ENCODE measurements at places on chromosomes 6 and 20.

- no peak overlapping the region for H3K27ac ChIP-seq
- no peak for DNase-seq
- H3K4me3 ChIP-seq: no peak overlapping the region
Observed at GRCh38 chr6:147105786-147106185, 98.4 kb upstream of the STXBP5 start.

DNA sequence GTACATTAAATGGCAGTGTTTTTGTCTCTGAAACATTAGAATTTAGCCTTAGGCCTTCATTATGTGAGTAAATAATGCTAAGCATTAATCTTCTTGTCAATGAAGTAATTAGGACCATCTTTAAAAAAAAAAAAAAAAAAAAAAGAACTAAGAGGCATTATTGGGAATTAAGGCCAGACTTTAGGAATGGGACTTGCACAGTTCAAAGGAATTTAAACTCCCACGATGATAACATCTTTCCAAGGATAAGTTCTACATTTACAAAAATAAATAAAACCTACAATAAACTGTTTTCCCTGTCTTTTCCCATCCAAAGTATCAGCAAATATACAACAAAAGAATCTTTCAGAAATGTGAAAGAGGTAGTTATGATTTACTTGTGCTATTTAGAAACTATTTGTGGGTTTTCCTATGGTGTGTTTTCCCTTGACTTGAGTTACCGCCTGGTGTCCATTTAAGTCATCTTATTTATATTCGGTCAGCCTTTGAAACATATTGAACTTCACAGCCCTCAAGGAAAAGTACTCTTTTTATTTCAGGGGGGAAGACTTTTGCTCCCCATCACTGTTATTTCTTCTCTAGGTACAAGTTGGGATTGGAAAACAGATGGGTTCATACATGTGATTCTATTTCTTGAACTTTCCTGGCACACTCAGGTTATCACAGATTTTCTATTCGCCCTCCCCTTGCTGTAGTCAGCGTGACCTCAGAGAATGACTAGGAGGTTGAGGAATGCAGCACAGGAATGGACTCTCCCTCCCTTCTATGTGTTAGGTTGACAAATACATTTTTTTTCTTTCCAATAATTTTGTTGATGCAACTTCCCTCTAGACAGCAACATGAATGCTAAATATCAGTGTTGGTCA is 13.6 kb downstream of the STMND1 start:
- no peaks in the 10 kb centered on the region for H3K36me3 ChIP-seq
- H3K4me3 ChIP-seq: no peak overlapping the region
- no peak overlapping the region for H3K27ac ChIP-seq

GRCh38 chr6:66599541-66599940 is 892.5 kb upstream of the EYS start:
- no peaks in the 10 kb centered on the region for H3K4me1 ChIP-seq
- no peak for DNase-seq
- no peak overlapping the region for H3K4me3 ChIP-seq

DNA sequence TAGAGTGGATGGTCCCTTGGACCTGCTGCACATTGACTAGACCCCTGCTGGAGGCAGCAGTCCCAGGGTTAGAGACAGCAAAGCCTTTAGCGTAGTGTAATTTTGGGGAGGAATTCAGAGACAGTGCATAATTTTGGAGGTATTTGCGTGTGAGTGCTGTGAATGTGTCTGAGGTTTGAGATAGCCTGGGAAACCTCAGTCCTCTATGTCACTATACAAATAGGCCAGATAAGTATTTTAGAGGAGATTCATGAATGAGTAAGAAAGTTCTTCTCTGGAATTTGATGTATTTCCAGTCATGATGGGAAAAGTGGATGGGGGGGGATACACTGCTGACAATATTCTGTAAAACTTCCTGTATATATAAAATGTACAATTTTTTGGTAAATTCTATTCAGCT is 25.8 kb upstream of the MTRF1L start:
- H3K4me3 ChIP-seq: no peak overlapping the region
- no peaks in the 10 kb centered on the region for H3K36me3 ChIP-seq
- peaks cover 31% of the 10 kb centered on the region for H3K27me3 ChIP-seq
- H3K4me1 ChIP-seq: peaks cover 1% of the 10 kb centered on the region
- DNase-seq: no peak
- H3K27ac ChIP-seq: no peak overlapping the region

- DNase-seq: no peak
- H3K4me3 ChIP-seq: no peak overlapping the region
- no peak overlapping the region for H3K27ac ChIP-seq
- H3K36me3 ChIP-seq: no peaks in the 10 kb centered on the region
Observed at GRCh38 chr6:134101479-134101878, 49.1 kb upstream of the SLC2A12 start.

DNA sequence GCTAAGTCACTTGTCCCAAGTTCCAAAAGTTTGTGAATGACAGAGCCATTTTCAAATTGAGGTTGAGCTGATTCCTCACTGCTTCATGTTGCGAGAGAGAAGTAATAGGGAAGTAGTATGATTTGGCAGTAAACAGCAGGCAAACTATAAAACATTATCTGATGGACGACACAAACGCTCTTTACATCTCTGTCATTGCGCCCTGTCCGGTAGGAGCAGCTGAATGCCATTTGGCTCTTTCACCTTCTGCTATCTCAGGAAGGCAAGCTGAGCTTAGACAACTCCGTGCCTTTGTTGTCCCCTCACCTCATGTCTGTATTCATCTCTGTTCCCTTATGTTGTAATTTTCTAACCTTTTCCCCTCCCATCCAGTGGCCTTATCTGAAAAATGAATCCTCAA is 440.7 kb upstream of the FLRT3 start:
- no peaks in the 10 kb centered on the region for H3K4me1 ChIP-seq
- H3K27me3 ChIP-seq: no peaks in the 10 kb centered on the region
- no peak overlapping the region for H3K4me3 ChIP-seq
- DNase-seq: no peak
- no peak overlapping the region for H3K27ac ChIP-seq

GRCh38 chr6:73728548-73729205 is 32.7 kb downstream of the CD109 start:
- no peak for DNase-seq
- no peaks in the 10 kb centered on the region for H3K27me3 ChIP-seq
- H3K4me1 ChIP-seq: peaks cover 43% of the 10 kb centered on the region

GRCh38 chr20:21315138-21315537 is 12.0 kb downstream of the XRN2 start:
- H3K4me3 ChIP-seq: no peak overlapping the region
- peaks cover 84% of the 10 kb centered on the region for H3K4me1 ChIP-seq
- DNase-seq: no peak
- H3K36me3 ChIP-seq: peaks cover 74% of the 10 kb centered on the region
- peak overlapping the region; percentile 39 for H3K27ac ChIP-seq

- DNase-seq: no peak
- no peaks in the 10 kb centered on the region for H3K27me3 ChIP-seq
- no peaks in the 10 kb centered on the region for H3K36me3 ChIP-seq
- H3K4me3 ChIP-seq: no peak overlapping the region
- no peak overlapping the region for H3K27ac ChIP-seq
- no peaks in the 10 kb centered on the region for H3K4me1 ChIP-seq
Observed at GRCh38 chr6:56088641-56089040, 158.7 kb downstream of the COL21A1 start.

DNA sequence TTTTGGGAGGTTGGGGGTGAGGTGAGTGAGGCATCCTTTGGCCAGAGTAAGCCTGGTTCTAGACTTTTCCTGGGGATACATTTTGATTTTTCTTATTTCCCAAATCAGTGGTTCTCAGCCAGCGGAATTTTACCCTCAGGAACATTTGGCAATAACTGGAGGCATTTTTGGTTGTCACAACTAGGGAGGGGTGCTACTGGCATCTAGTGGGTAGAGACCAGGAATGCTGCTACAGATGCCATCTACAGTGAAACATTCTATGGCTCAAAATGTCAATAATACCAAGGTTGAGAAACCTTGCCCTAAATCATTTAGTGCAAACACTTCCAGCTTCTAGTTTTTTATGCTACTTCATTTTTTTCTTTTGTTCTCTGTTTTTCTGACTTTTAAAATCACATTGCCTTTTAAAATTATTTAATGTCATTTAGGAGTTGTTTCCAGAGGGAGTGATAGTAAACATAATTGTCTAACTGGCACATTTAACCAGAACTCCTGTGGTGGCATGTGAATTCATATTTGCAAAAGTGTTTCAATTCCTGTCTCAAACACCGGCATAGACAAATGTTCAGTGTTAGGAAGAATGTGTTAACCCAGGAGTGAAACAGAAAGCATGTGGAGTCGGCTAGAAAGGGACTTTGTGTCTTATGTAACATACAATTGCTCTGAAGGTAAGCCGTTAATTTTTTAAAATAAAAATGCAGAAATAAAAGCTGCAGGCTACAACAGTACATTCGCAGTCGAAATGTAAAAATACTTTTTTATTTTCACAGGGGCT is 59.0 kb downstream of the QRSL1 start:
- H3K4me1 ChIP-seq: no peaks in the 10 kb centered on the region
- no peaks in the 10 kb centered on the region for H3K27me3 ChIP-seq
- H3K4me3 ChIP-seq: no peak overlapping the region
- H3K36me3 ChIP-seq: no peaks in the 10 kb centered on the region
- no peak for DNase-seq
- H3K27ac ChIP-seq: no peak overlapping the region

GRCh38 chr6:135488023-135488422 is 9.5 kb downstream of the AHI1 start:
- no peaks in the 10 kb centered on the region for H3K27me3 ChIP-seq
- no peak overlapping the region for H3K4me3 ChIP-seq
- no peaks in the 10 kb centered on the region for H3K4me1 ChIP-seq
- DNase-seq: no peak
- peaks cover 90% of the 10 kb centered on the region for H3K36me3 ChIP-seq

GRCh38 chr20:3679749-3680700 is 1.8 kb downstream of the ADAM33 start:
- H3K27ac ChIP-seq: no peak overlapping the region
- no peaks in the 10 kb centered on the region for H3K36me3 ChIP-seq
- H3K27me3 ChIP-seq: peaks cover 67% of the 10 kb centered on the region
- no peak overlapping the region for H3K4me3 ChIP-seq
- peaks cover 6% of the 10 kb centered on the region for H3K4me1 ChIP-seq

DNA sequence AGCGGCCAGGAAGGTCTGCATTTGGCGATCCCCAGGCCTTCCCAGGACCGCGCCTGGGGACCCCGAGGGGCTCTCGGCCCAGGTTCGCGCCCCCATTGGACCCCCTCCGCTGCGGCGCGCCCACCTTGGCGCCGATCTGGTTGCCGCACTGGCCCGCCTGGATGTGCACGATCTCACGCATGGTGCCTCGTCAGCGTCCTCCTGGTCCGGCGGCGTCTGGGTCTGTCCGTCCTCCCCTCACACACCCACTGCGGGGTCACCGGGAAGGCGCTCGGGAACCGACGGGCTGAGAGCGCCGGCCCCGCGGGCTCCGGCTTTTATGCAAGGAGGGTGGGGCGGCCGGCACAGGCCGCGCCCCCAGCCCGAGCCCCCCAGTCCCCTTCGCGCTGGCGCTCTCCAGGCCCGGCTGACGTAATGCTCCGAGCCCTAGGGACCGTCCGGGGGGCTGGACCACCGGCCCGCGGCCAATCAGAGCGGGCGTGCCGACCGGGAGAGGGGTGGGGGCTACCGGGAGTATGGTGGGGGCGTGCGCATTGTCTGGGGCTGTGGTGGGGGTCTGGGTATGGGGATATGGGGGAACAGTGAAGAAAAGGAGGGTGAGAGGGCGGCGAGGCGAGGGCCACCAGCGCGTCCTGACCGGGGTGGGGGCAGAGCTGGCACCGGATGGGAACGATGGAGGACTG is at the start of gene TUBB2B:
Gene TUBB2B, minus strand, starts transcription at position 291 of the 683 bp plus-strand sequence. Its CDS starts 110 bp downstream, at position 181.
- DNase-seq: no peak
- peak within 1 kb of the TSS; percentile 68 for H3K4me3 ChIP-seq
- peaks cover 76% of the 10 kb centered on the region for H3K27me3 ChIP-seq
- no peak within 1 kb of the TSS for H3K27ac ChIP-seq
- H3K4me1 ChIP-seq: peaks cover 47% of the 10 kb centered on the region

DNA sequence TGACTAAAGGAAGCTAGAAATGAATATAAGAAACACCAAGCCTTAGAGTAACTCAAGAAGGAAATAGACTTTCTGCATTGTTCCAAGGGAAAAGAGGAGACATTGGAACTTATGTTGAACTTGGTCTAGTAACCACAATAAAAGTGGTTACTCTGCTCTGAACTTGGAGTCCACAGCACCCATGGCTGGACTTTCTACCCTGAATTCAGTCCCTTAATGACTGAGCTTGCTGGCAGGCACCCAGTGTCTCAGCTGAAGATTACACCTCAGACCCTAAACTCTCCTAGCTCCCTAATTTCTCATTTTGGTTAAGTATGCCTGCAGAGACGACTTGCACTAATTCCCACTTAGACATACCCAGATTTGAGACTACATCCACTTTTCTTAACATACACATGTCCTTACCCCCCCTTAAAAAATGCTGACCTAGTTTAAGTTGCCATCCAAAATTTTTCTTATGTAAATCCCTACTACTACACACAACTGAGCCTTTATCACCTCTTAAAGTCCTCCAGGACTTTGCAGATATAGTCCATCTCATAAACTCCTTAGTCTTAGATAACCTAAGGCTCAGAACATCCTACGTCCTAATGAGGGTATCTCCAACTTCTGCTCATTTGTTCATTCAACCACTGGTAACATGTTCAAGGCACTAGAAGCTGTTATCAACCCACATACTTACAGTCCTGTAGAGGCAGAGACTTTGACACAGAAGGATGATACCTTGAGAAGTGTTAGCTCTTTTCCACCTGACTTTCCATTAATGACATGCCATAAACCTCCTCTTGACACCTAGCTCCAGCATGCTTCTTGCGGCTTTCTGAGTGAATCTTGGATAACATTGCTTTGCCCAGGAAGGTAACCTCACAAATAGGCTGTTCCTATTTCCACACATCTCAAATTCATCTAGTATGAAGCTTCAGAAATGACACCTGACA is 129.8 kb downstream of the ALDH8A1 start:
- no peaks in the 10 kb centered on the region for H3K36me3 ChIP-seq
- H3K4me1 ChIP-seq: peaks cover 5% of the 10 kb centered on the region
- no peak overlapping the region for H3K27ac ChIP-seq
- no peak overlapping the region for H3K4me3 ChIP-seq

DNA sequence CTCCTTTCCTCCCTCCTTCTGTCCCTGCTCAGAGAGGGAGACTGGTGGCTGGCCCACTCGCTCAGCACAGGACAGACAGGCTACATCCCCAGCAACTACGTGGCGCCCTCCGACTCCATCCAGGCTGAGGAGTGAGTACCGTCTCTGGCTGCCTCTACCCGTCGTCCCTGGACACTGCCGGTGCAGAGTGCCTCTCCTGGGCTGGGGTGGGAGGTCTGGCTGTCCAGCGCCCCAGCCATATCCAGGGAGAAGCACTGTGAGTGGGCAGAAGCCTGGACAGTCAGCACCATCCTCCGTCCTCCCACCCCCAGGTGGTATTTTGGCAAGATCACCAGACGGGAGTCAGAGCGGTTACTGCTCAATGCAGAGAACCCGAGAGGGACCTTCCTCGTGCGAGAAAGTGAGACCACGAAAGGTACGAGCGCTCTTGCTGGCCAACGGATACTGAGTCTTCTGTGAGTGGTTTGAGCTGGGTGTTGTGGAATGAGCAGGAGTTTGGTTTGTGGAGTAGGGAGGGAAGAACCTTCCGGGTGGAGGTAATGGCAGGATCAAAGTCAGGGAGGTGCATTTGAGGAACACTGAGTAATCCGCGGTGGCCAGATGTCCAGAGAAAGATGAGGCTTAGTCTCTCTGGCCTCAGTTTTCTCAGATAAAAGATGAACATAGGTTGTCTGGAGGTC is 48.1 kb downstream of the SRC start:
- no peak overlapping the region for H3K4me3 ChIP-seq
- H3K36me3 ChIP-seq: no peaks in the 10 kb centered on the region

GRCh38 chr6:116500969-116501433 is 10.4 kb upstream of the CALHM5 start:
- no peak overlapping the region for H3K4me3 ChIP-seq
- H3K27ac ChIP-seq: no peak overlapping the region
- no peaks in the 10 kb centered on the region for H3K36me3 ChIP-seq
- H3K27me3 ChIP-seq: peaks cover 18% of the 10 kb centered on the region
- H3K4me1 ChIP-seq: peaks cover 5% of the 10 kb centered on the region
